Omental fat pad (tissue), 4 donors: ENCODE measurements at places on chromosomes 2 and 18. TPM values are rescaled to one million over a fixed set of nuclear protein-coding genes. Genes with fewer than 3 reads are reported as not detected.

Gene ARHGAP25
- 6.1 TPM for total RNA-seq

Gene RNF125
- 19.6 TPM for total RNA-seq

Gene STPG4
- 0.46 TPM for total RNA-seq

Gene TRPM8
- not detected for total RNA-seq

Gene SNTG2
- 8.8 TPM for total RNA-seq

Gene SERPINB13
- total RNA-seq: not detected

Gene COBLL1
- total RNA-seq: 114 TPM

Gene CFC1
- total RNA-seq: not detected

Gene E2F6
- 32.8 TPM for total RNA-seq

Gene TANC1
- total RNA-seq: 26.4 TPM

Gene EML6
- total RNA-seq: 1.1 TPM

Gene CRYGB
- total RNA-seq: not detected

Gene TLX2
- total RNA-seq: not detected

Gene IDH1
- 117 TPM for total RNA-seq

Gene RAB17
- total RNA-seq: not detected

Gene CHRNG
- not detected for total RNA-seq

Gene FTCDNL1
- 4.5 TPM for total RNA-seq

Gene UGT1A5
- total RNA-seq: not detected

Gene LIMS3
- 2.4 TPM for total RNA-seq

Gene PSTPIP2
- total RNA-seq: 5.9 TPM

Gene MOB4
- 20.3 TPM for total RNA-seq

Gene FBLN7
- 6.6 TPM for total RNA-seq

Gene GRP
- total RNA-seq: not detected

Gene ANKRD30BL
- not detected for total RNA-seq

Gene AQP4
- not detected for total RNA-seq

Gene SLC23A3
- total RNA-seq: 1.3 TPM

Gene EFR3B
- total RNA-seq: 1.2 TPM

Gene CXCR1
- total RNA-seq: 0.65 TPM

Gene TBR1
- total RNA-seq: 1.2 TPM

Gene BOLL
- not detected for total RNA-seq

Gene MATN3
- 0.28 TPM for total RNA-seq

Gene DQX1
- not detected for total RNA-seq

Gene ZSWIM2
- total RNA-seq: not detected

Gene RUFY4
- total RNA-seq: not detected

Gene ZNF396
- 0.74 TPM for total RNA-seq

Gene SPEG
- 28.9 TPM for total RNA-seq

Gene CTLA4
- 2.0 TPM for total RNA-seq

Gene POMC
- total RNA-seq: 12.8 TPM

Gene GLI2
- total RNA-seq: 2.4 TPM
